ENCODE measurements at places on chromosomes 12 and 14. TPM values are rescaled to one million over a fixed set of nuclear protein-coding genes. Genes with fewer than 3 reads are reported as not detected.

ZNF10 gene
- 8.4 TPM for total RNA-seq

TBX3 gene
- total RNA-seq = not detected

MYH6 gene
- total RNA-seq = not detected

CLEC1B gene
- not detected for total RNA-seq

DIO2 gene
- total RNA-seq = not detected

OAS1 gene
- total RNA-seq = 30.6 TPM

DTX3 gene
- 3.7 TPM for total RNA-seq

GRCh38 chr14:102729825-102730224 lies 47.4 kb upstream of the TRAF3 start:
- peaks cover 66% of the 10 kb centered on the region for H3K36me3 ChIP-seq
- no peak for DNase-seq
- no peak overlapping the region for H3K4me3 ChIP-seq
- no peak overlapping the region for H3K27ac ChIP-seq

GRCh38 chr12:70722584-70723343 lies 85.5 kb upstream of the PTPRB start:
- H3K4me1 ChIP-seq = peaks cover 2% of the 10 kb centered on the region
- no peak overlapping the region for H3K27ac ChIP-seq
- no peaks in the 10 kb centered on the region for H3K36me3 ChIP-seq
- peaks cover 8% of the 10 kb centered on the region for H3K27me3 ChIP-seq

DNA sequence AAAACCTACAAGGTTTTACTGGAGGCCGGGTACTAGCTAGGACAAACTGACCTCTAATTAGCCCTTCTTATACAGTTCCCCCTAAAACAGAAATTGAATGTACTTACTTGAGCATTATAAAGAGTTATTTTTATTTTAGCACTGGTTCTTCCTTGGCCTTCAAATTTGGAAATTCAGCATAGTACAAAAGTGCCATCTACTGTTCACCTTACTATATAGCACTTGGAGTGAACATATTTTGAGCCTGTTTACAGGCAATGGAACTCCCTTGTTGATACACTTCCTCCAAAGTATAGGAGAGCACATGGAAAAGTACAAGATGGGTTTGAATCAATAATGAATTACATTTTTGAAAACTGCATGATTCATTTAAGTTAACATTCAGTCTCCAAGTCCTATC lies 3.9 kb upstream of the POC1B start:
- H3K4me3 ChIP-seq = no peak overlapping the region
- no peak for DNase-seq
- H3K27me3 ChIP-seq = no peaks in the 10 kb centered on the region
- peak overlapping the region; percentile 9 for H3K27ac ChIP-seq

DNA sequence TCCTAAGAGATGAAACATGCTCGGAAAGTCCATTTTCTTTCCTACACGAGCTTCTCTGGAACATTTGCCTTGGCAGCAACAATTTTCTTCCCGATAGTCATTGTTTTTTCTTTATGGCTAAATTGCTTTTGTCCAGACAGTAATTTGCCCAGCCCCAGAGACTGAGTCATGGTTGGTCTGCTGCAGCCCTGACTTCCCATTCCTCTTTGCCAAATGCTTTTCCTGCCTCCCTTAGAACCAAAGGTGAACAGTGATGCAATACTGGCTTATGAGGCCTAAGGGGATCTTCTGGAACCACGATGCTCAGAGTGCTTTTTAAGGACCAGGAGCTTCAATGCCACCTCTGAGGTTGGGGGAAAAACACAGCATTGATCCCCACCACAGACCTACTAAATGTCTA lies 1599.6 kb upstream of the TMEM132C start:
- DNase-seq = no peak
- no peaks in the 10 kb centered on the region for H3K27me3 ChIP-seq
- H3K4me1 ChIP-seq = no peaks in the 10 kb centered on the region
- H3K4me3 ChIP-seq = no peak overlapping the region
- no peaks in the 10 kb centered on the region for H3K36me3 ChIP-seq
- no peak overlapping the region for H3K27ac ChIP-seq

DNA sequence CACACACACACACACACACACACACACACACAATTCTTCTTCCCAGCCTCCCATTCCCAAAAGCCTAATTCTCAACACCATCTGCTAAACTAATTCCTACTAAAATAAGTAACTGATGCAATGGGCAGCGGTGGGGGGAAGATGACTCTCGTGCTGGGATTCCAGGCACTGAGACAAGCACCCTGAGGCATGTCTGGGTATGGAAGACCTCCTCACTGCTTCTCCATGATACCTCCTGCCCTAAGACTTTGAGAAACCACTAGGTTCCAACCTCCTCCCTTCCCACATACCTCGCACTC lies 789 bp upstream of the VWF start:
- no peaks in the 10 kb centered on the region for H3K36me3 ChIP-seq
- no peak for DNase-seq
- H3K27me3 ChIP-seq = peaks cover 23% of the 10 kb centered on the region
- H3K27ac ChIP-seq = no peak overlapping the region
- H3K4me3 ChIP-seq = no peak overlapping the region

- peaks cover 49% of the 10 kb centered on the region for H3K4me1 ChIP-seq
- H3K36me3 ChIP-seq = peaks cover 3% of the 10 kb centered on the region
- H3K4me3 ChIP-seq = no peak overlapping the region
- peak overlapping the region; percentile 46 for H3K27ac ChIP-seq
Observed at GRCh38 chr14:95269493-95269892, 50.2 kb downstream of the CLMN start.

DNA sequence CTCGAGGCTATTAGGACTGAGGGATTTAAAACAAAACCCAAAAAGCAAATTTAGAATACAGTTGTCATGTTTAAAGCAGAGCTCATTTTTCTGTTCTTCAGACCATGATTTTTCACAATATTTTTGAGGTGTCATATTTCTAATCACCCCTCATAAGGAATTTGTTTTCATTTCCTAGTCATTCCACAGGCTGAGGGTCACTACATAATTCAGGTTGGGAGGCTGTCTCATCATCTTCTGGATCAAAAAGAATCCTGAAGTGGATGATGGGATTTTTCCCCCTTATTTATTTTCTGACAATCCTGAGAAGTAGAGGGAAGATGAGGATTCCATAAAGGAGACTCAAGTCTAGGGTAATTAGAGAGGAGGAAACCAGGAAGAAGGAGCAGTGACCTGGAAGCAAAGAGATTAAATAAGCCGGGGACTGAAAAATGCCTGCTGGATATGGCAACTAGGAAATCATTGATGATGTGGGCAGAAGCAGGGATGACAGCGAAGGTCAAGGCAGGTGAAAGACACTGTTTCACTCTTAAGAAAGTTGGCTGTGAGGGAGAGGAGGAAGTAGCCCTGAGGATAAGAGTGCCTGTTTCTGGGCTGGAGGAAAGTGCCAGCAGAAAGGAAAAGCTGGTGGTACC lies 9.0 kb upstream of the PCNX1 start:
- no peaks in the 10 kb centered on the region for H3K4me1 ChIP-seq
- H3K36me3 ChIP-seq = no peaks in the 10 kb centered on the region
- H3K4me3 ChIP-seq = no peak overlapping the region
- peaks cover 9% of the 10 kb centered on the region for H3K27me3 ChIP-seq
- H3K27ac ChIP-seq = no peak overlapping the region

DNA sequence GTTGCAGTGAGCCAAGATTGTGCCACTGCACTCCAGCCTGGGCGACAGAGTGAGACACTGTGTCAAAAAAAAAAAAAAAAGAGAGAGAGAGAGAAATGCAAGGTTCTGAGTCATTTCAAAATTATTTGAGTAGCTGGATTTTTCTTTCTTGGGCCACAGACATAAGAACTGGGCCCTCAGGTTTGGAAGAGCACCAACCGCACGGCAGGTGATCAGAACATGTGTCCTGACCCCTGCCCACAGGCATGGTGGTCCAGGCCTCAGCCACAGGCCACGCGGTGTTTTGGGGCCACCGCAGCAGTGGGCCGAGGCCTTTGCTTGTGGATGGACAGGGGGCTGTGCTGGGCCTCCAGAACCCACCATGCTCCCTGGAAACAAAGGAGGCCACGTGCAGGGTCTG lies 126.7 kb downstream of the CALM1 start:
- no peak overlapping the region for H3K27ac ChIP-seq
- H3K27me3 ChIP-seq = no peaks in the 10 kb centered on the region
- no peaks in the 10 kb centered on the region for H3K4me1 ChIP-seq
- no peak for DNase-seq
- no peak overlapping the region for H3K4me3 ChIP-seq

GRCh38 chr14:104341532-104342434 lies 203.4 kb downstream of the KIF26A start:
- DNase-seq = no peak
- no peaks in the 10 kb centered on the region for H3K36me3 ChIP-seq
- no peak overlapping the region for H3K27ac ChIP-seq
- peaks cover 10% of the 10 kb centered on the region for H3K27me3 ChIP-seq
- H3K4me1 ChIP-seq = no peaks in the 10 kb centered on the region

DNA sequence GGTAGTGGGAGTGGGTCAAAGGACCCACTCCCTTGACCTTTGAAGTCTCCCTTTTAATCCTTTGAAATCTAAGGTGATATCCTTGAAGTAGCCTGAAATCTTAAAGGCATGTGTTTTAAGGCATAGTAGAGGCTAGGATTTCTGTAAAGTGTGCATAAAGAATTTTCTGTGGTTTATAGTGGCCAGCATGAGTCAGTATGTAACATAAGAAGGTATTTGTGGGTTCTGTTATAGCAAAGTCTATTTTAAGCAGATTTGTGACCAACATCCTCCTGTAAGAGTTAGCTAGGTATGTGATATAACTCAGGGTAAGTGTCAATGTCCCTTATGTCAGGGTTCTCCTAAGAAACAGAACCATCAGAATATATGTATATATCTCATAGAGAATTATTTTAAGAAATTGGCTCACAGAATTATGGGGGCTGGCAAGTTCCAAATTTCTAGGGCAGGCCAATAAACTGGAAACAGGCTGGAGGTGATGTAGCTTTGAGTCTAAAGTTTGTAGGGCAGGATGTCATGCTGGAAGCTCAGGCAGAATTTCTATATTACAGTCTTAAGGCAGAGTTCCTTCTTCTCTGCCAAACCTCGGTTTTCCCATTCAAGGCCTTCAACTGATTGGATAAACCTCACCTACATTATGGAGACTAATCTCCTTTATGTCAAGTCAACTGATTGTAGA lies 18.7 kb upstream of the EPYC start:
- no peak overlapping the region for H3K27ac ChIP-seq
- no peaks in the 10 kb centered on the region for H3K36me3 ChIP-seq
- H3K27me3 ChIP-seq = peaks cover 2% of the 10 kb centered on the region
- no peak for DNase-seq

GRCh38 chr12:6394398-6394797 lies 10.4 kb downstream of the LTBR start:
- H3K36me3 ChIP-seq = no peaks in the 10 kb centered on the region
- peaks cover 14% of the 10 kb centered on the region for H3K27me3 ChIP-seq
- no peak overlapping the region for H3K27ac ChIP-seq
- no peak for DNase-seq
- H3K4me3 ChIP-seq = no peak overlapping the region

- H3K36me3 ChIP-seq = no peaks in the 10 kb centered on the region
- DNase-seq = no peak
- no peak overlapping the region for H3K27ac ChIP-seq
- H3K27me3 ChIP-seq = peaks cover 11% of the 10 kb centered on the region
Observed at GRCh38 chr12:52876372-52876771, 27.6 kb upstream of the KRT78 start.

GRCh38 chr14:105075379-105076295 lies 10.4 kb upstream of the GPR132 start:
- H3K36me3 ChIP-seq = no peaks in the 10 kb centered on the region
- H3K4me1 ChIP-seq = peaks cover 48% of the 10 kb centered on the region

DNA sequence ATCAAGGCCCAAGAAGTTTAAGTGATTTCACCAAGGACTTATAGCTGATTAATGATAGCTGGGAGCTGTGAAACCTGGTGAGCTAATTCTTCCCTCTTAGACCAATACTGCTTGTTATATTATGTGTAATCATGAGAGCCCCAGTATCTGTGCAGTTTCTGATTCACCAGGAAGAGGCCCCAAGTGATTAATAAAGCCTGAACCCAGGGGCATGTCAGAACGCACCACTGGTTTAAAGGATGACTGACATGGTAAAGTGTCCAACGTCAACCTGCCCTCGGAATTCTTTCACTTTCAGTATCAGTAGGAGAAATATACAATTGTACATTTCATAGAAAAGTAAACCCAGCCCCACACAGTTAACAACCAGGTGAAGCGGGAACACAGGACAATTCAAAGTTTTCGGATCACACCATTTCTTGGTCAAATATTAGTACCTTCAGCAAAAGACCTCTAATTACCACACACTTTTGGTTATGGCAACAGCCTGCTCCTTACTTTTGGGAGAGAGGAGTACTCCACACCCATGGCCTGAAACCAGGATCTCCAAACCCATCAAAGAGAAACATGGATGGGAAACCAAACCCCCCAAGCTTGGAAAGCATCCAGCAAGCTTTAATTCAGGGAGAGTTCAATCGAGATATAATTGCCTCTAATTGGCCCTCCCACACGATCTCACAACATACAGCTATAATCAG lies 28.5 kb downstream of the TMCC3 start:
- H3K4me1 ChIP-seq = peaks cover 24% of the 10 kb centered on the region
- H3K27me3 ChIP-seq = no peaks in the 10 kb centered on the region
- H3K27ac ChIP-seq = peak overlapping the region; percentile 68
- no peak for DNase-seq
- peak overlapping the region; percentile 71 for H3K4me3 ChIP-seq

DNA sequence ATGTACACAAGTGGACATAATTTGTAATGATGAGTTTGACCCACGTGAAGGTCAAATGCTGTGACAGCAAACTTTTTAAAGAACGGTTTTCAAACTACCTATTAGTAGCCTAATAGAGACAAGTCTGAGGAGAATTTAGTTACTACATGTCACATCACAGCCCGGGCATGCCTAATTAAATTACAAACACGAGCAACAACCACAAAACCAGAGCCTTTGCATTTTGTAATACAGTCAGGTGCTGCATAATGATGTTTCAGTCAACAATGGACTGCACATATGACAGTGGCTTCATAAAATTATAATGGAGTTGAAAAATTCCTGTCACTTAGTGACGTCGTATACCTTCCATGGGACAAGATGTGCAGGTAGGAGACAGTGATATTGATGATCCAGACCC lies 274.5 kb downstream of the DACT1 start:
- no peak overlapping the region for H3K4me3 ChIP-seq
- H3K36me3 ChIP-seq = no peaks in the 10 kb centered on the region
- no peak for DNase-seq
- H3K4me1 ChIP-seq = no peaks in the 10 kb centered on the region

DNA sequence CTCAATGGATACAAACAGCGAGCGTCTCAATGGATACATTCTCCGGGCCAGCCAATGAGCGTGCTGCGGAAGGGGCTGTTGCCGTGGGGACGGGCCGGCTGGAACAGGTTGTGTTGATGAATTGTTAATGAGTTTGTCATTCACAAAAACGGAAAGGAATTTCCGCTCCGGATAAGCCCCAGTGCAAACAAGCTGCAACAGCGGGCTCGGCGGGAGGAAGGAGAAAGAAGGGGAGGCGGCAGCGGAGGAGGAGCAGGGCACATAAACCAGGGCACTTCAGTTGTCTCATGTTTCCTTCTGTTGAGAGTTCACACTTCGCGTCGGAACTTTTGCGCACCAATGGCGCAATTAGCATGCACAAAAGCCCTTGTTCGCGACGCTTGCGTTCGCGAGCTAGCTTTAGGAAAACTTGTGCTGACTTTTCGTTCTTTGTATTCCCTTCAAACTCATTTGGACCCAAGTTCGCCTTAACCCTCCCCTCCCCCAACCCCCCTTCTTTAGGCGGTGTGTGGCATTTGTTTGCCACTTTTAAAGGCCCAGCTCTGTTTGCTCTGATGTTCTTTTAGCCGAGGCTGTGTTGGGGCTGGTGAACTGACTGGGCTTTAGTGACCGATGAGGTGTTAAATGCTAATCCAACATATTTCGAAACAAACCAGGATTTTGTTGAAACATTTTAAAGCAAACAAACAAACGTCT lies at the start of gene DUSP6:
Gene DUSP6, minus strand, starts transcription at position 10 of the 696 bp plus-strand sequence. CDS start 462 bp downstream, outside the sequence.
- H3K27ac ChIP-seq = peak within 1 kb of the TSS; percentile 82
- peak within 1 kb of the TSS; percentile 84 for H3K4me3 ChIP-seq
- H3K27me3 ChIP-seq = no peaks in the 10 kb centered on the region
- DNase-seq = peak; percentile 62
- peaks cover 62% of the 10 kb centered on the region for H3K4me1 ChIP-seq

Measured in activated B cell treated with CpG ODN at 0.5 μM for 24 hours (primary cell).